ENCODE measurements at places on chromosomes 5 and 9. TPM values are rescaled to one million over a fixed set of nuclear protein-coding genes. Genes with fewer than 3 reads are reported as not detected.

Gene TRPM6
- 0.23 TPM for polyA plus RNA-seq

DNA sequence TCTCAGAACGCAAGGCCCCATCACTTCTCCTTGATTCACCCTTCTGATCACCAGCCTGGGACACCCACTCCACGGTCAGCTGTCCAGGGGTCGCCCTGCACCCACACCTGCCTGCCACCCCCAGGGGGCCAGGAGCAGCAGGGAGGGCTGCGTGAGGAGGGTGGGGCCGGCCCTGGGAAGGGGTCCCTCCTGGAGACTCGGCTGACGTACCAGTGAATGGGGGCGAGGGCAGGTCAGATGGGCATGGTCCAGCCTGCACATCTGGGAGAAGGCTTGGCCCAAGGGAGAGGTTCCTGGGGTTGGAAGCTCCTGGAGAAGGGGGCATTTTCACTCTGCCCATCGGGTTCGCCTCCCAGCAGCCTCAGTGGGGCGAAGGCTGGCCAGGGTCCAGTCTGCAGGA, 21.8 kb upstream of the SARDH start:
- no peak overlapping the region for H3K27ac ChIP-seq
- H3K4me1 ChIP-seq: no peaks in the 10 kb centered on the region
- no peak overlapping the region for H3K4me3 ChIP-seq
- no peaks in the 10 kb centered on the region for H3K27me3 ChIP-seq
- DNase-seq: peak; percentile 21

GRCh38 chr9:8899511-8899910, 1099.9 kb upstream of the DMAC1 start:
- DNase-seq: no peak
- H3K27ac ChIP-seq: no peak overlapping the region
- no peak overlapping the region for H3K4me3 ChIP-seq
- H3K27me3 ChIP-seq: no peaks in the 10 kb centered on the region

Gene MYMK
- not detected for polyA plus RNA-seq

DNA sequence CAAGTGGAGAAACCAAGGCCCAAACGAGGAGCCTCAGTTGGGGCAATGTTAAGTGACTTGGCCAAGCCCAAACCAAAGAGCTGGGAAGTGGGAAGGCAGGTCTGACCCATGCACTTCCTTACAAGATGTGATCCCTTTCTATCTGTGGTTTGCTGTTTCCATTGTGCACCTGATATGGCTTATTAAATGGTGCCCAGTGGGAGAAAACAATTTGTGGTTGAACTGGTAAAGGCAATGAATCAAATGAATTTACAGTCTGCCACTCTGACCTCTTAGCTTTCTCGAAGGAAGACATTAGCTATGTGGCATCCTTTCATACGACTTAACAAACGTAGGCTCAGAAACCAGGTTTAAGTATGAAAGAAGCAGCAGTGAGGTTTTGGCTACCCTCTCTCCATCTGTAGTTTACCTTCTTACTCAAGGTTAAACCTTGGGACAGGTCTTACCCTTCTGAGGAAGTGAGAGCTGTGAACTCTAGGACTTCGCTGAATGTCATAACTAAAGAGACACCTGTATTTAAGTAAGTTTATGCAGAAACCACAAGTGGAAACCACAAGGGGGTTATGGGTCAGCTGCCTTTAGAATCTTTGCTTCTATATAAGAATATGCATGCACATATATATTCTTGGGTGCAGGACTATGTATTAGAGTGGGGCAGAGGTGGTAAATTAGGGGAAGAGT, 100.5 kb upstream of the SPATA31D4 start:
- no peak overlapping the region for H3K27ac ChIP-seq
- H3K36me3 ChIP-seq: no peaks in the 10 kb centered on the region
- H3K4me1 ChIP-seq: no peaks in the 10 kb centered on the region

- DNase-seq: no peak
- no peak overlapping the region for H3K4me3 ChIP-seq
- no peaks in the 10 kb centered on the region for H3K4me1 ChIP-seq
- no peak overlapping the region for H3K27ac ChIP-seq
- H3K36me3 ChIP-seq: no peaks in the 10 kb centered on the region
- H3K27me3 ChIP-seq: no peaks in the 10 kb centered on the region
These were observed 101.7 kb downstream of the LMNB1 start for GRCh38 chr5:126878634-126879033.

Gene ORM2
- 0.34 TPM for polyA plus RNA-seq

DNA sequence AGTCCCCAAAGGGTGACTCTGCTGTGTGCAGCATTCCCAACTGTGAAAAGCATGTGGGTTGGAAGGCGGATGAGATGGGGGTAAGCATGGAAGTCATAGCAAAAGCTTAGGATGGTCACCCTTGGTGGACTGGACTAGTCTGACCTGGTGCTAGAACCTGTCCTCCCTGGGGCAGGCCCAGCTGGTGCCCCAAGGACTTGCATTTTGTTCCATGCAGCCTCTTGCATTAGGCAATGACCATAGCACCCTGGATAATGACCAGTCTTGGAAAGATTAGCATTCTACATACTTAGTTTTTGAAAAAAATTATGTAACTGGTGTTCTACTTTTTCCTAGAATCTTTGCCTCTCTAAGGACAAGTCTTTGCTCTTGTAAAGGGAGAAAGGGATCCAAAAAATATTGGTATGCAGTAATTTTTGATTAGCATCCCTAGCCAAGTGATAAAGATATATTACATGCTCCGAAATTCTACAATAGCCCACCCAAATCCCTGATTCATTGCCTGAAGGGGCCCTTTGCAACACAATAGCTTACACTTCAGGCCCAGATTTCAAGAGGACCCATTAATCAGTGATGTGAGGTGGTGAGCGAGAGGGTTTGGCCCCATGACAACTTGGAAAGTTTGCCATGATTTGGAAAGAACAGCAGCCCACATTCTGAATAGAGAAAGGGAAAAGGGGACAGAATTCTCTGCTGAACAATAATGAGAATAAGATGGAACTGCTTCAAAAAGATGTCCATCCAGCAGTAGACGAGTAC, 93.3 kb upstream of the CD180 start:
- DNase-seq: no peak
- H3K4me3 ChIP-seq: no peak overlapping the region
- H3K4me1 ChIP-seq: no peaks in the 10 kb centered on the region
- no peaks in the 10 kb centered on the region for H3K36me3 ChIP-seq
- no peak overlapping the region for H3K27ac ChIP-seq

Gene APBB3
- 48.1 TPM for polyA plus RNA-seq

DNA sequence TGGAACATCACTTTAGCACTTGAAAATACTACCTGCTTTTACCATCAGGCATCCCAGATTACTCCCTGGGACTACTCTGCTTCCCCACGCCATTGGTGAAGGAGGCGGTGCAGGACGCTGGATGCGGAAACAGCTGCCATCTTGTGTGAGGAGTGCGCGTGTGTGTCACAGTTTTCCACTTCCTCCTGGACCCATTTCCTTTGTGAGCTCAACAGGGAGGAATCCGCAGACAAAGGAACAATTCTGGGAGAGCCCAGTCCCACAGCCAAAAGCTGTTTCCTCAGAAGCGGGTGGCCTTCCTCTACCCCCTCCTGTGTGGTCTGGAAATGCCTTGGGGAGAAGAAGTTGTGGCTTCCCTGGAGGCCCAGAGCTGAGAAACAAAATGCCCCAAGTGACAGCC, 16.8 kb downstream of the AFAP1L1 start:
- H3K27ac ChIP-seq: peak overlapping the region; percentile 47
- H3K27me3 ChIP-seq: no peaks in the 10 kb centered on the region
- DNase-seq: no peak

GRCh38 chr9:2255128-2255527, 240.0 kb downstream of the SMARCA2 start:
- no peak overlapping the region for H3K4me3 ChIP-seq
- H3K27me3 ChIP-seq: no peaks in the 10 kb centered on the region
- no peaks in the 10 kb centered on the region for H3K4me1 ChIP-seq
- DNase-seq: no peak

Gene GHR
- 1.2 TPM for polyA plus RNA-seq

GRCh38 chr9:4099976-4100735, 199.7 kb downstream of the GLIS3 start:
- H3K27me3 ChIP-seq: no peaks in the 10 kb centered on the region
- no peak overlapping the region for H3K4me3 ChIP-seq
- H3K36me3 ChIP-seq: no peaks in the 10 kb centered on the region
- H3K27ac ChIP-seq: no peak overlapping the region
- no peak for DNase-seq

Gene C9orf72
- 9.5 TPM for polyA plus RNA-seq

DNA sequence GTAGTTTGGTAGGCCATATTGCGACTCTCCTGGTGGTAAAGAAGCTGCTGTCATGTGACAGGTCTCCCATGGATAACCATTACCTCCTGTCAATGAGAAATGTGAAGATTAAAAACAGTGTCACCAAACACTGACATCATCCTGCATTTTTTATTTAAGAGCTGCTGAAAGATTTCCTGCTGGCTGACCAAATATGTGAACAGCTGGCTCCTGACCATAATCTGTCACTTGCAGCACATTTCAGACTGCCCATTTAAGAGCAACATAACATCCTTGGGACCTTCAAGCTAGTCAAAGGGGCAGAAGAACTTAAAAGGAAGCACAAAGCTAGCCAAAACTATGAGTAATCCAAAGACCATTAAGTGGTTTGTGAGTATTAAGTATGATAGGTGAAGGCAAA, 288.0 kb downstream of the IZUMO3 start:
- no peak overlapping the region for H3K4me3 ChIP-seq
- no peaks in the 10 kb centered on the region for H3K27me3 ChIP-seq
- H3K27ac ChIP-seq: no peak overlapping the region

DNA sequence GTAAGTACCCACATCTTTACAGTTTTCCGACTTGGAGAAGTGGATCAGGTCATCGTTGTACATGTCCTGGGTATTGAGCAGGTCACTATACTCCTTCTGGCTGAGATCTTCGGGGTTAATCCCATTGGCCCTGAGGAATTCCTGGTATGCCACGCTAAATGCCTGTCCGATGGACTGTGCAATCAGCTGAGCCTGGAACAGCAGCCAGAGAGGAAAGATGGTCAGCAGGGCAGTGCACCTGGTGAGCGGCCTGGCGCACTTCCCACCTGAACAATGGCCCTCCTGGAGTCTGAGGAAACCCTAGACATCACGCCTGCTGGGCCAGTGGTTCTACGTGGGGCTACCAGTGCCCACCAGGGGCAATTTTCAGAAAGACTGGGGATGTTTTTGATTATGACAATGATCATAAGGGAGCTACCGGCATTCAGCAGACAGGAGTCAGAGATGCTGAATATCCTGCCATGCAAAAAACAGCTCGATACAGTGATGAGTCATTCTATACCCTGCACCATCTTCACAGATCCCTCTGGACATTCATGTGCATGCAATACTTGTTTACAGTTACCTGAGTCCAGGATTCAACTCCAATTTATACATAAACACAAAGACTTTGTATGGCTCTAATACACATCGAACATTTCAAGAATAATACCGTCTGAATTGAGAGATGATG, 127.2 kb downstream of the ENTREP1 start:
- H3K27ac ChIP-seq: no peak overlapping the region
- H3K4me1 ChIP-seq: no peaks in the 10 kb centered on the region
- no peaks in the 10 kb centered on the region for H3K27me3 ChIP-seq

Gene SPINK7
- not detected for polyA plus RNA-seq

- H3K4me3 ChIP-seq: no peak overlapping the region
- no peaks in the 10 kb centered on the region for H3K4me1 ChIP-seq
- H3K27ac ChIP-seq: no peak overlapping the region
- no peak for DNase-seq
These were observed 326.8 kb upstream of the SGCD start for GRCh38 chr5:156000115-156000514.

Gene SLC12A2
- 2.1 TPM for polyA plus RNA-seq

Gene CMYA5
- polyA plus RNA-seq: 0.73 TPM

- H3K27me3 ChIP-seq: no peaks in the 10 kb centered on the region
- no peaks in the 10 kb centered on the region for H3K36me3 ChIP-seq
These were observed 336.3 kb downstream of the KDM4C start for GRCh38 chr9:7094052-7094451.

Gene OR1Q1
- polyA plus RNA-seq: not detected

GRCh38 chr5:75044406-75044805, 8.0 kb downstream of the GCNT4 start:
- H3K4me3 ChIP-seq: no peak overlapping the region
- no peaks in the 10 kb centered on the region for H3K36me3 ChIP-seq
- H3K4me1 ChIP-seq: no peaks in the 10 kb centered on the region
- H3K27ac ChIP-seq: no peak overlapping the region
- DNase-seq: no peak

DNA sequence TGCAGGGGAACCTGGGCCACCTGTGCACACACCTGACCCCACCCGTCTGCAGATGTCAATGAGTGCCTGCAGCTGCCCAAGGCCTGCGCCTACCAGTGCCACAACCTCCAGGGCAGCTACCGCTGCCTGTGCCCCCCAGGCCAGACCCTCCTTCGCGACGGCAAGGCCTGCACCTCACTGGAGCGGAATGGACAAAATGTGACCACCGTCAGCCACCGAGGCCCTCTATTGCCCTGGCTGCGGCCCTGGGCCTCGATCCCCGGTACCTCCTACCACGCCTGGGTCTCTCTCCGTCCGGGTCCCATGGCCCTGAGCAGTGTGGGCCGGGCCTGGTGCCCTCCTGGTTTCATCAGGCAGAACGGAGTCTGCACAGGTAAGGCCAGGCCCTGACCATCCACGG, 14.5 kb upstream of the ASS1 start:
- DNase-seq: no peak
- H3K27ac ChIP-seq: no peak overlapping the region
- H3K4me3 ChIP-seq: no peak overlapping the region
- H3K36me3 ChIP-seq: no peaks in the 10 kb centered on the region

- H3K4me3 ChIP-seq: peak within 1 kb of the TSS; percentile 30
- no peaks in the 10 kb centered on the region for H3K27me3 ChIP-seq
- no peaks in the 10 kb centered on the region for H3K4me1 ChIP-seq
- no peaks in the 10 kb centered on the region for H3K36me3 ChIP-seq
- no peak within 1 kb of the TSS for H3K27ac ChIP-seq
- peak; percentile 68 for DNase-seq
These were observed at the start of gene FBXL7 for GRCh38 chr5:15499528-15500324. Gene FBXL7, plus strand, starts transcription at chr5:15500180.

Gene CDH9
- not detected for polyA plus RNA-seq

- no peak overlapping the region for H3K27ac ChIP-seq
- H3K36me3 ChIP-seq: peaks cover 10% of the 10 kb centered on the region
- H3K4me3 ChIP-seq: no peak overlapping the region
- peaks cover 31% of the 10 kb centered on the region for H3K4me1 ChIP-seq
These were observed 82.0 kb downstream of the WNK2 start for GRCh38 chr9:93265972-93266371.

DNA sequence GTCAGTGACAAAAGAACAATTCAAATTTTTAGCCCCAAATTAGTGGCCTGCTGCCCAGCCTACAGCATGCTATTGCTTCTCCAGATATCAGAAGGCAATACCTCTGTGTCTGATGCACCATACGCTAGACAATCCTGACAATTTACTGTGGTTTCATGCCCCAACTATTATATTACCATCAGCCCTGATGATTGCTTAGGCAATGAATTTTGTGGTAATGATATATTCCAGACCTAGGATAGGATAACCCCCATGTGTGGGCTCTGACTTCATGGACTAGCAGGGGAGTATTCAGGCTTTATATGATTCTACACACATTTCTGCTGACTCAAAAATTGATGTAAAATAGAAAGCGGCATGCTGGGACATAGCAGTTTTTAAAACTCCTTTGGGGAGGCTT, 168.7 kb upstream of the FST start:
- H3K36me3 ChIP-seq: no peaks in the 10 kb centered on the region
- no peak overlapping the region for H3K4me3 ChIP-seq
- H3K4me1 ChIP-seq: no peaks in the 10 kb centered on the region
- no peaks in the 10 kb centered on the region for H3K27me3 ChIP-seq

All from pancreas (tissue), 10 donors.